ENCODE measurements at places on chromosomes 4 and X. TPM values are rescaled to one million over a fixed set of nuclear protein-coding genes. Genes with fewer than 3 reads are reported as not detected.

Gene PDLIM3
- 17.1 TPM for total RNA-seq

Gene GABRB1
- total RNA-seq: not detected

Gene TBX22
- total RNA-seq: not detected

Gene SMR3B
- total RNA-seq: not detected

Gene VGLL1
- total RNA-seq: not detected

Gene CDX4
- total RNA-seq: not detected

Gene PPEF1
- not detected for total RNA-seq
